Psoas muscle (tissue), 8 donors: ENCODE measurements at places on chromosomes 5 and 9. TPM values are rescaled to one million over a fixed set of nuclear protein-coding genes. Genes with fewer than 3 reads are reported as not detected.

DNA sequence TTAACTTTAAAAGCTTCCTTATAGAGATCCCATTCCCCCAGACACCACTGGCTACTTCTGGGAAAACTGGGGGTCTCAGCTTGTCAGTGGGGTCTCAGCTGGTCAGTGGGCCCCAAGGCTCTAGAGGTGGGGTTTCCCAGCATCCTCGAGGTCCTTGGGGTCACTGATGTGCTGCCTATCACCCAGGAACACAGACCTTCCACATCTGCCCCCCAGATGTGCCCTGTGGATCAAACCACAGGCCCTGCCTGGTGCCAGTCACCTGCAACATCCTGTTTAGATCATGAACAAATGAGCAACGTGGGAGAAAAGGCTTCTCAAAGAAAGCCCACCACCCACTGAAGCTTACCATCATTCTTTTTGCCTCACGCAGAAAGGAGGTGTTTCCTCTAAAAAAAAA is 165.6 kb upstream of the FSTL4 start:
- H3K4me1 ChIP-seq: peaks cover 10% of the 10 kb centered on the region
- H3K36me3 ChIP-seq: no peaks in the 10 kb centered on the region
- no peaks in the 10 kb centered on the region for H3K27me3 ChIP-seq
- no peak for DNase-seq
- H3K27ac ChIP-seq: no peak overlapping the region

DNA sequence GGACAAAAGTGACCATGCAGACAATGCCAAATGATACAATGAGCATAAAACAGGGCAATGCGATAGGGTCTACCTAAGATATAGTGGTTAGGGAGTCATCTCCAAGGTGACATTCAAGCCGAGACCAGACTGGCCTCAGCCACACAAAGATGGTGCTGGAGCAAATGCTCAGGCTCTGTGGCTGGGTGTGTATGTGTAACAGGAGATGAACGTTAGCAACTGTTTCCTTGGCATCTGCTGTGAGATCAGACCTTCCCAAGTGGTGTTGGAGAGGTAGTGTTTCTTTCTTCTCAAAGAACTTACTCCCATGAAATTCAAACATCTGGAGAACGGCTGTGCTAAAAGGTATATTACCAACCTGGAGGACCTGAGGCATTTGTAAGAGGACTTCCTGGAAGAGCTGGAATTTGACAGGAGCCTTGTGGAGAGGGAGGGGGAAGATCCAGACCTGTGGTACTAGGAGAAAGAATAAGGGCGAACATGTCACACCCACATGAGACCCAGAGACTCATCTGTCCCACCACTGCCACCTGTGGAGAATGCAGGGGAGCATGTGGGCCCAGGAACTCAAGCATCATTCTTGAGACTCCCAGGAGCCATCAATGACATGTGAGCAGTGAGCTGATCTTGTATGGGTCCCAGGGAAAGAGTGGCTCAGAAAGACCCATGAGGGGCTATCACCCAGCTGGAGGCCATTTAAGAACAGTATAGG is 21.4 kb upstream of the ANXA6 start:
- no peak overlapping the region for H3K27ac ChIP-seq
- no peak for DNase-seq
- no peak overlapping the region for H3K4me3 ChIP-seq
- H3K27me3 ChIP-seq: no peaks in the 10 kb centered on the region
- H3K36me3 ChIP-seq: peaks cover 51% of the 10 kb centered on the region
- H3K4me1 ChIP-seq: peaks cover 21% of the 10 kb centered on the region

GRCh38 chr5:144028058-144028457 is 142.4 kb downstream of the YIPF5 start:
- H3K4me3 ChIP-seq: no peak overlapping the region
- H3K4me1 ChIP-seq: peaks cover 6% of the 10 kb centered on the region
- no peaks in the 10 kb centered on the region for H3K27me3 ChIP-seq
- H3K27ac ChIP-seq: peak overlapping the region; percentile 28

- no peak for DNase-seq
- no peak overlapping the region for H3K4me3 ChIP-seq
- H3K27me3 ChIP-seq: no peaks in the 10 kb centered on the region
- no peak overlapping the region for H3K27ac ChIP-seq
- H3K4me1 ChIP-seq: no peaks in the 10 kb centered on the region
Measured at GRCh38 chr5:104937598-104937997, 1375.0 kb upstream of the NUDT12 start.

- H3K4me3 ChIP-seq: peak overlapping the region; percentile 84
- no peaks in the 10 kb centered on the region for H3K36me3 ChIP-seq
- peaks cover 44% of the 10 kb centered on the region for H3K4me1 ChIP-seq
- no peaks in the 10 kb centered on the region for H3K27me3 ChIP-seq
Measured at GRCh38 chr5:102866237-102866600, 111.1 kb downstream of the PAM start.

GRCh38 chr9:73847536-73847935 is 649.6 kb upstream of the RORB start:
- H3K36me3 ChIP-seq: no peaks in the 10 kb centered on the region
- no peak overlapping the region for H3K4me3 ChIP-seq
- no peaks in the 10 kb centered on the region for H3K27me3 ChIP-seq
- no peaks in the 10 kb centered on the region for H3K4me1 ChIP-seq
- no peak for DNase-seq
- H3K27ac ChIP-seq: no peak overlapping the region

DNA sequence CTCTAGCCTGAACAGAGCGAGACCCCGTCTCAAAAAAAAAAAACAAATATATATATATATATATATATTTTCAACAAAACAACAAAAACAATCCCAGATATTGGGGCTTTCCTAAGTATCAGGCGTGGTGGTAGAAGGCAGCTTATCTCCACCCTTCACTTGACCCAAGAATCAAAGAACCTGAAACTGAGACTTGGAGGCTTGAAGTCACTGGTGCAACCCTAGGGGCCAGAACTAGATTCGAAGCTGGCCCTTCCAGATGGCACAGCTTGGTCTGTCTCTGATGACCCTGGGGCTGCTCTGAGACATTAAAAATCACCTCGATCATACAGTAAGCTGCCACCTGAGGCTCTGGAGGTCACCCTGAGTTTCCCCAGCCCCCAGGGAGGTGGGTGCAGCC is 1.3 kb upstream of the KCNMB1 start:
- DNase-seq: no peak
- H3K27ac ChIP-seq: no peak overlapping the region
- H3K27me3 ChIP-seq: peaks cover 2% of the 10 kb centered on the region
- H3K4me1 ChIP-seq: no peaks in the 10 kb centered on the region
- H3K4me3 ChIP-seq: no peak overlapping the region

- no peak for DNase-seq
- no peaks in the 10 kb centered on the region for H3K4me1 ChIP-seq
- no peaks in the 10 kb centered on the region for H3K27me3 ChIP-seq
- no peak overlapping the region for H3K27ac ChIP-seq
Measured at GRCh38 chr5:87671146-87671545, 258.4 kb upstream of the CCNH start.

GRCh38 chr5:177531209-177531940 is 14.6 kb upstream of the DDX41 start:
- no peaks in the 10 kb centered on the region for H3K27me3 ChIP-seq
- no peak overlapping the region for H3K4me3 ChIP-seq
- peaks cover 30% of the 10 kb centered on the region for H3K4me1 ChIP-seq
- H3K36me3 ChIP-seq: peaks cover 95% of the 10 kb centered on the region

GRCh38 chr9:122329597-122329996 is 41.2 kb upstream of the PTGS1 start:
- DNase-seq: no peak
- no peak overlapping the region for H3K27ac ChIP-seq
- no peak overlapping the region for H3K4me3 ChIP-seq
- H3K27me3 ChIP-seq: no peaks in the 10 kb centered on the region

DNA sequence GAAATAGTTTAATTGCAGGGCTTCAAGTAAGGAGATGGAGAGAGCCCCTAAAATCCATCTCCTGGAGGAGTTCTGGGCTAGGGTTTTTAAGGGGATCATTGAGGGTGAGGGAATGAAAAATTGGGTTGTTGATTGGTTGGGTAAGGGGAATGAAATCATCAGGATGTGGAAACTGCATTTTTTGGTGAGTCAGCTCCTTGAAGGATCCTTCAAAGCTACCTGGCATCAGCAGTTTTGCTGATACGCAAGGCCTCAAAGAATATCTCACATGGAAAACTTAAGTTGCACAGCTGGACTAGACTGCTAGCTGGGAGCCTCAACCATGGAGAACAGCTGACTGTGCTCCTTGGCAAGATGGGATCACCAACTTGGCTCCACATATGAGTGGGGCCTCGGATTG is 136.7 kb downstream of the FGF10 start:
- no peak for DNase-seq
- no peak overlapping the region for H3K27ac ChIP-seq
- no peak overlapping the region for H3K4me3 ChIP-seq
- no peaks in the 10 kb centered on the region for H3K4me1 ChIP-seq
- H3K27me3 ChIP-seq: no peaks in the 10 kb centered on the region

Gene WDR38
- total RNA-seq: not detected

Gene KCNV2
- total RNA-seq: not detected

Gene TAF11L5
- not detected for total RNA-seq

Gene CYSRT1
- total RNA-seq: 0.32 TPM

Gene DRD1
- total RNA-seq: not detected

Gene FBXW5
- 147 TPM for total RNA-seq
